Fibroblast of lung (primary cell): ENCODE measurements at places on chromosomes 5 and 9. TPM values are rescaled to one million over a fixed set of nuclear protein-coding genes. Genes with fewer than 3 reads are reported as not detected.
A peak's percentile ranks its signal among the peaks of the same experiment; 100 is the strongest.

The NPDC1 gene
- total RNA-seq = 10.5 and 15.7 TPM in 2 replicates

The FBXO4 gene
- total RNA-seq = 13.4 and 14.1 TPM in 2 replicates

The LHX3 gene
- not detected in 2 replicates for total RNA-seq

The GFPT2 gene
- total RNA-seq = 19.3 and 26.7 TPM in 2 replicates

The SLC25A48 gene
- not detected in 2 replicates for total RNA-seq

DNA sequence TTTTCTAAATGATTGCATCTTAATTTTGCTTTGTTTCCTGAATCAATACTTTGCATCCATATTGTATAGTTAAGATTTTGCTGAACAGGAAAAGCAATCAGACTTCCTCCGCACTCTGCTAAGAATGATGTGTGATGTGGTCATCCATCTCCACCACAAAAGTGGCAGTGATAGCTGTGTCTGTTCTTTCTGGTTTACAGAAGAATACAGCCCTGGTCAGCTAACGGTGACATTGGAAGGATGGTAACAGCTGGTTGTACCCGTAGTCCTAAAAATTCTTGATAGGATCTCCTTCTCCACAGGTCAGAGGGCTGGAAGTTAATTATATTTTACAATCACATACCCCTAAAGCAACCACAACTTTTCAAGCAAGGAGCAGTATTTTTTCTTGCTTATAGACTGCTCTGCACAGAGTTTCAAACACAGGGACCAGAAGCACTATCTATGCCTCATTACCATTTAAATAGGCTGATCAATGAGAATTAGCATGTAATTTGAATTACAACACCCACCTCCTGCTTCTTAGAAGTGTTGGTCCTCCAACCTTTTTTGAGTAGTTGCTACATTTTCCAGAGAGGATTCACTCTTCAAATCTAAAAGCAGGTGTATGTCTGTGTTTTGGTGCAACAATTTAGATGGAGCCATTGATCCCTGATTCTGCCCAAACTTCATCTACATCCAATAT lies 1191.9 kb upstream of the NUDT12 start:
- no peak overlapping the region for H3K4me3 ChIP-seq
- no peak for DNase-seq
- no peaks in the 10 kb centered on the region for H3K4me1 ChIP-seq
- no peak overlapping the region for H3K27ac ChIP-seq
- no peaks in the 10 kb centered on the region for H3K27me3 ChIP-seq

GRCh38 chr9:133640580-133641395 lies 4.6 kb downstream of the DBH start:
- no peaks in the 10 kb centered on the region for H3K4me1 ChIP-seq
- H3K27ac ChIP-seq = no peak overlapping the region
- H3K27me3 ChIP-seq = no peaks in the 10 kb centered on the region
- no peaks in the 10 kb centered on the region for H3K36me3 ChIP-seq
- DNase-seq = no peak
- no peak overlapping the region for H3K4me3 ChIP-seq

DNA sequence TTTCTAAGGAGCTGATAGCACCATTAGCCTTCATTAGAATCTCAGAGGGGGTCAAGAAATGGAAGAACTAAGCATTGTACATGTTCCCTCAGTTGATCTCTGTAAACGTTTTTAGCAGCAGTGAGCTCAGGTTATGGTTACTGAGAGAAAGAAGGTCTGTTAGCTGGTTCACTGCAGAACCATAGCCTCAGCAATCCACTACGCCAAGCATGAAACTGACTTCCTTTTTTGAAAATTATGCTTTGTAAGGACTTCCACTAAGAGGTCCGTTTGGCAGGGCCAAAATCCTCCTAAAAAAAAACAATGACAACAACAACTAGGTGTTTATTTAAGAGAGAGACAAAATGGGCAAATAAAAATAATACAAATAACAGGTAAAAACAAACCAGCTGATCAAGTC lies 273.3 kb downstream of the AOPEP start:
- H3K27me3 ChIP-seq = no peaks in the 10 kb centered on the region
- no peaks in the 10 kb centered on the region for H3K36me3 ChIP-seq
- peaks cover 6% of the 10 kb centered on the region for H3K4me1 ChIP-seq
- no peak overlapping the region for H3K4me3 ChIP-seq
- no peak overlapping the region for H3K27ac ChIP-seq
- no peak for DNase-seq

GRCh38 chr5:37886242-37886905 lies 46.5 kb upstream of the GDNF start:
- no peak overlapping the region for H3K27ac ChIP-seq
- peak; percentile 26 for DNase-seq
- no peaks in the 10 kb centered on the region for H3K27me3 ChIP-seq
- no peaks in the 10 kb centered on the region for H3K36me3 ChIP-seq
- no peak overlapping the region for H3K4me3 ChIP-seq

GRCh38 chr9:89178830-89179539 lies 367 bp upstream of the SHC3 start:
- H3K27ac ChIP-seq = peak overlapping the region; percentile 85
- no peak overlapping the region for H3K4me3 ChIP-seq
- no peaks in the 10 kb centered on the region for H3K36me3 ChIP-seq
- H3K27me3 ChIP-seq = no peaks in the 10 kb centered on the region
- DNase-seq = no peak

- no peak overlapping the region for H3K27ac ChIP-seq
- H3K4me1 ChIP-seq = peaks cover 8% of the 10 kb centered on the region
- no peak overlapping the region for H3K4me3 ChIP-seq
- no peaks in the 10 kb centered on the region for H3K27me3 ChIP-seq
- DNase-seq = peak; percentile 49
Measured at GRCh38 chr5:96141749-96142148, 180.1 kb upstream of the ELL2 start.

GRCh38 chr9:81370650-81371049 lies 318.7 kb downstream of the TLE1 start:
- H3K4me1 ChIP-seq = no peaks in the 10 kb centered on the region
- H3K27ac ChIP-seq = no peak overlapping the region
- H3K4me3 ChIP-seq = no peak overlapping the region
- no peaks in the 10 kb centered on the region for H3K36me3 ChIP-seq
- no peak for DNase-seq
- no peaks in the 10 kb centered on the region for H3K27me3 ChIP-seq

- H3K4me3 ChIP-seq = no peak overlapping the region
- H3K36me3 ChIP-seq = no peaks in the 10 kb centered on the region
- no peak overlapping the region for H3K27ac ChIP-seq
- no peaks in the 10 kb centered on the region for H3K4me1 ChIP-seq
- DNase-seq = no peak
Measured at GRCh38 chr9:65405253-65405652, 120.2 kb upstream of the FOXD4L5 start.

DNA sequence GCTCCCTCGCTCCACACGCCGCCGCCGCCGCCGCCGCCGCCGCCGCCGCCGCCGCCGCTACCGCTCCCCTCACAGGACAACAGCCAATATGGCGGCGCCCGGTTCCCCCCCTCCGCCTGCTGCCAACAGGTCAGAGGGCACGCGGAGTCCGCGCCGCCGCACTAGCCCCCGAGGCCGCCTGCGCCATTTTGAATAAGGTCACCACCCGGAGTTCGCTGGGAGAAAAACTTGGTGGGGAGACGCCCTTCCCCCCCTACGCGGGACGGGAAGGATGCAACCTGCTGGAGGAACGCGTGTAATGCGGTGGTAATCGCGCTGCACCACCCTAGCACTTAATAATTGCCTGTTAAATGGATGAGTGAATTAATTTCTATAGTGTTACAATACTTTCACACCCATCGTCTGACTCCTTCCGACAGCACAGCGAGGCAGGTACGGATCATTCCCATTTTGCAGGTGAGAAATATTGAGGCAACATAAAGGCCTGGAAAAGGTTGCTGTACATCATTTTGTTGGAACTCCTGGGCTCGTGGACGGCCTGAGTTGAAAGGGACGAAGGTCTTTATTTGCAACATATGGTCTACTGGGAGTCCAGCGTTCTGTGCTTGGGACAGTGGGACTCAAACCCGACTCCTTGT lies at the start of gene FAM193B:
Gene FAM193B (minus strand): TSS at position 90 of the 638 bp plus-strand sequence. CDS start 105 bp downstream, outside the sequence.
- DNase-seq = peak; percentile 89
- no peaks in the 10 kb centered on the region for H3K4me1 ChIP-seq
- no peaks in the 10 kb centered on the region for H3K27me3 ChIP-seq
- H3K27ac ChIP-seq = peak within 1 kb of the TSS; percentile 54

DNA sequence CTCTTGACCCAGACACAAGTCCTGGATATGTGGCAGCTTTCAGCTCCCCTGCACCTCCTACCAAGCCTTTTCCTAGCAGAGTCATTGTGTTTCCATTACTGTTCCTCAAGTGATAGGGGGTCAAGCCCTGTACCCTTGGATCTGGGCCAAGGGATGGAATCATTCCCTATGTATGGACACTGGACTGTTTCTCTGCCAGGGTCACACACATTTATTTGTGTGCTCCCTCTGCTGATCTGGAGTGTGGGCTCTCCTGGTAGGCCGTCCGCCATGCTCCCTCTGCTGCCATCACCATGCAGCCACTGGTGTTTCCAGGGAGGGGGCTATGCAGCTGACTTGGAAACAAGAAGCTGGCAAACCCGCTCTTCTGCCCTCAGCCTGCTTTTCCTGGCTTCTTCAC lies 9.5 kb downstream of the GM2A start:
- peaks cover 3% of the 10 kb centered on the region for H3K4me1 ChIP-seq
- no peak overlapping the region for H3K4me3 ChIP-seq
- no peaks in the 10 kb centered on the region for H3K27me3 ChIP-seq
- DNase-seq = no peak
- peaks cover 4% of the 10 kb centered on the region for H3K36me3 ChIP-seq
- no peak overlapping the region for H3K27ac ChIP-seq

- no peak for DNase-seq
- no peaks in the 10 kb centered on the region for H3K27me3 ChIP-seq
- no peaks in the 10 kb centered on the region for H3K36me3 ChIP-seq
- no peaks in the 10 kb centered on the region for H3K4me1 ChIP-seq
Measured at GRCh38 chr5:109531262-109531661, 121.5 kb upstream of the PJA2 start.

- H3K36me3 ChIP-seq = no peaks in the 10 kb centered on the region
- DNase-seq = no peak
- no peak overlapping the region for H3K27ac ChIP-seq
- no peaks in the 10 kb centered on the region for H3K27me3 ChIP-seq
- no peaks in the 10 kb centered on the region for H3K4me1 ChIP-seq
Measured at GRCh38 chr5:124980163-124980941, 233.9 kb upstream of the ZNF608 start.

DNA sequence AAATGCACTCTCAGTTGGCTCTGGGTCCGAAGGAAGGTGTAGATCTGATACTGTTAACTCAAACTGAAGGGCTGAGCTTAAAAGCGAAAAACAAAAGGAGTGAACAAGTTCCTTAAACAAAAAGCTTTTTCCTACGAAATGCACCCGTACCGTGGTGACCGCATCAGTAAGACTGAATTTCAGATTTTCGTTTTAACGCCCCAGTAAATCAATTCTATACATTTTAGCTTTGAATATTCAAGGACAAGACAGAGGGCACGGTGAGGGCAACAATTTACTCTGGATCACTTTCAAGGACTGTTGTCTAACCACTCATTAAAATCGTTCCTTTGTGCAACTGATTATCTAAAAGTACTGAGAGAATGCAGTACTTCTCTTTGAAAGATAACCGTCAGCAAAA lies 1.9 kb downstream of the HOMER1 start:
- H3K4me3 ChIP-seq = peak overlapping the region; percentile 83
- no peaks in the 10 kb centered on the region for H3K27me3 ChIP-seq
- H3K4me1 ChIP-seq = peaks cover 6% of the 10 kb centered on the region
